ENCODE measurements at places on chromosomes 6 and 20.

DNA sequence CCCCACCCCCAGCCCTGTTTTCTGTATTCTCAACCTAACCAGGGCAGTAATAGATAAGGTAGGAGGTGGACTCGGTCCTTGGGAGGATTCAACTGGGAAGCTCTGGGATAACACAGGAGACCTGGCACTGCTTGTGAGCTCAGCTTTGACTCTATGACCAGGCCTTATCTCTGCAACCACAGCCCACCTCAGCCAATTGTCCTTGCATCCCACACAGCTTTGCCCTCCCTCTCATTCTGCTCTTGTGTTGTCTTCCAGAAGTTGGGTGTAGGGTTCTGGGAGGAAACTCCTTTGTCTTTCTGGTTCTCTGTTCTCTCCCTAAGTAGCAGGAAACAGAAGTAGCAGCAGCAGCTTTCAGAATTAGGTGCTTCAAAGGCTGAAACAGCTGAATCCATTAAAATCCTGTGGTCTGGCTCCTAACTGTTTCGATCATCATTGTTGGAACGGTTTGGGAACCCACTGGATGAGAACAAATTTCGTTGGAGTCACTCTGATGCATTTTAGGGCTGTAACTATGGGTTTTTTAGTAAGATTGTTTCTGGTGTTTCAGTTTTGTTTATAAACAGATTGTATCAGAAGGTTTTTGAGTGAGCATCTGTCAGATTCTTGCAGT, 32.4 kb upstream of the SNX9 start:
- H3K4me1 ChIP-seq = no peaks in the 10 kb centered on the region
- H3K27me3 ChIP-seq = no peaks in the 10 kb centered on the region
- no peak overlapping the region for H3K27ac ChIP-seq

GRCh38 chr20:13821876-13822275, 37.0 kb downstream of the NDUFAF5 start:
- DNase-seq = no peak
- no peaks in the 10 kb centered on the region for H3K27me3 ChIP-seq
- peaks cover 4% of the 10 kb centered on the region for H3K4me1 ChIP-seq
- no peak overlapping the region for H3K27ac ChIP-seq
- no peak overlapping the region for H3K4me3 ChIP-seq

DNA sequence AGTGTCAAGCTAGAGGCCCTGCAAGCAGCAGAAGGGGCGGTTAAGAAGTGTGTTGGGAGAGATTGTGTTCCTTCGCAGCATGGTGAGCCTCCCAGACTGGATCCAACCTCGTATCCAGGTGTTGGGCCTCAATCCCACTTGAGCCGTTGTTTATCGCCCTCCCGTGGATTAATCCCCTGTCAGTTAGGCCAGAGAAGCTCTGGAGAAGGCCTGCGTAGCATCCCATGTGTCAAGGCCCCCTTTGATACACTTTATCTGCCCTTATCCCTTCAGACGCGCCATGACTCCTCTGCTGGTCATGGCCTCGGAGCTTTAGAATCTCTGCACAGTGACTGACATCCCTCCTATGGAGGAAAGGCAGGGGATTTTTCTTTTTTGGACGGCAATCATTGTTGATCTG, 181.0 kb downstream of the ZFP64 start:
- H3K36me3 ChIP-seq = no peaks in the 10 kb centered on the region
- DNase-seq = no peak
- H3K4me3 ChIP-seq = no peak overlapping the region
- no peaks in the 10 kb centered on the region for H3K4me1 ChIP-seq
- H3K27ac ChIP-seq = no peak overlapping the region

- no peaks in the 10 kb centered on the region for H3K27me3 ChIP-seq
- no peaks in the 10 kb centered on the region for H3K36me3 ChIP-seq
- no peak for DNase-seq
- no peak overlapping the region for H3K4me3 ChIP-seq
- no peak overlapping the region for H3K27ac ChIP-seq
Observed at GRCh38 chr6:37516076-37516919, 16.6 kb upstream of the CCDC167 start.

GRCh38 chr6:47057830-47058540, 15.9 kb upstream of the ADGRF1 start:
- H3K27me3 ChIP-seq = no peaks in the 10 kb centered on the region
- no peaks in the 10 kb centered on the region for H3K36me3 ChIP-seq
- H3K4me3 ChIP-seq = no peak overlapping the region
- H3K27ac ChIP-seq = no peak overlapping the region

GRCh38 chr6:100376103-100376502, 88.6 kb downstream of the SIM1 start:
- no peaks in the 10 kb centered on the region for H3K36me3 ChIP-seq
- H3K27ac ChIP-seq = no peak overlapping the region
- H3K4me1 ChIP-seq = no peaks in the 10 kb centered on the region
- no peaks in the 10 kb centered on the region for H3K27me3 ChIP-seq

- H3K4me3 ChIP-seq = no peak overlapping the region
- no peak overlapping the region for H3K27ac ChIP-seq
- H3K36me3 ChIP-seq = no peaks in the 10 kb centered on the region
- DNase-seq = no peak
Observed at GRCh38 chr6:160048471-160048870, 73.1 kb upstream of the SLC22A1 start.

DNA sequence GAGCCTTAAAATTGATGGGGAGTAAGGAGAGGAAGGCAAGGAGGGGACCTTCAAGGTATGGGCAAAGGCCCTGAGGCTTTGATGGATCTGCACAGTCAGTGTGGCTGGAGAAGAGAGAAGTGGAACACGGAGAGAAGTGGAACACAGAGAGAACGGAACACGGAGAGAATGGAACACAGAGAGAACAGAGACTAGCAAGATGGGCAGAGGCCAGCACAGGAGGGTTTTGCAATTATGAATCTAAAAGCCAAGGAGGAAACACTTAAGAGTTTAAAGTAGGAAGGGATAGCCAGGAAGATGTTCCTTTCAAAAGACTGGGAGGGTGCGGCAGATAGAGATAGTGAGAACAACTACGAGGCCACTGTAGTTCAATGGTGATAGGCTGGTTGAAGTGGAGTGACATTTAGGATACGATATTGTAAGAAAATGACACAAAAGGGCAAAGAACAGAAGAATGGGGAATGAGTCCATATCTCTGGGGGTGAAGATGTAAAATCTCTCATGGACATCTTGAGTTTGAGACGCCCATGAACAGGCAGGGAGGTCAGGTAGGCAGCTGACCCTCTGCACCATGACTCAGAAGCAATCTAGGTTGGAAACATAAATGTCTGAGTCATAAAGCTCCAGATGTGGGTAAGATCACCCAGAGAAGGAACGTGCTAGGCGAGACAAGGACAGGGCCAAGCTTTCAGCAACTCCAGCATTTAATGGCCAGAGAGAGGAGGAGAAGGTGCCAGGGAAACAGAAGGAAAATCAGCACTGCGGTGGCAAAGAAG, 25.4 kb downstream of the ZMYND8 start:
- H3K27ac ChIP-seq = no peak overlapping the region
- H3K27me3 ChIP-seq = no peaks in the 10 kb centered on the region
- H3K36me3 ChIP-seq = peaks cover 45% of the 10 kb centered on the region
- H3K4me3 ChIP-seq = no peak overlapping the region

- DNase-seq = no peak
- H3K27me3 ChIP-seq = no peaks in the 10 kb centered on the region
- peaks cover 12% of the 10 kb centered on the region for H3K4me1 ChIP-seq
- H3K4me3 ChIP-seq = no peak overlapping the region
- H3K36me3 ChIP-seq = peaks cover 22% of the 10 kb centered on the region
Observed at GRCh38 chr6:6614096-6614982, 25.8 kb downstream of the LY86 start.

DNA sequence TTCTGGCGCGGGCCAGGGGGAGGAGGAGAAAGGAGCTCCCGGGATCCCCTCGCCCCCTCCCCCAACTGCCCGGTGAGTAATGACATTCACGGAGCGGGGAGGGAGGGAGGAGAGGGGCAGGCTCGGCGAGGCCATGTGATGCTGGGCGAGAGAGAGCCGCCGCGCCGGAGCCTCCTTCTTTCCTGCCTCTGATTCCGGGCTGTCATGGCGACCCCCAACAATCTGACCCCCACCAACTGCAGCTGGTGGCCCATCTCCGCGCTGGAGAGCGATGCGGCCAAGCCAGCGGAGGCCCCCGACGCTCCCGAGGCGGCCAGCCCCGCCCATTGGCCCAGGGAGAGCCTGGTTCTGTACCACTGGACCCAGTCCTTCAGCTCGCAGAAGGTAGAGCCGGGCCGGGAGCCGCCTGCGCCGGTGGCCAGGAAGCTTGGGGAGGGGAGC, at the start of gene GDAP1L1:
TSS of gene GDAP1L1 (plus strand) at position 178 of the 441 bp plus-strand sequence. CDS start at position 205, 27 bp downstream.
- no peaks in the 10 kb centered on the region for H3K27me3 ChIP-seq
- H3K27ac ChIP-seq = no peak within 1 kb of the TSS
- H3K4me1 ChIP-seq = no peaks in the 10 kb centered on the region
- no peak for DNase-seq
- H3K4me3 ChIP-seq = no peak within 1 kb of the TSS
- H3K36me3 ChIP-seq = no peaks in the 10 kb centered on the region

- no peak overlapping the region for H3K4me3 ChIP-seq
- H3K27ac ChIP-seq = no peak overlapping the region
- no peaks in the 10 kb centered on the region for H3K36me3 ChIP-seq
- H3K4me1 ChIP-seq = no peaks in the 10 kb centered on the region
- no peak for DNase-seq
Observed at GRCh38 chr6:160775792-160776580, 73.9 kb downstream of the PLG start.

DNA sequence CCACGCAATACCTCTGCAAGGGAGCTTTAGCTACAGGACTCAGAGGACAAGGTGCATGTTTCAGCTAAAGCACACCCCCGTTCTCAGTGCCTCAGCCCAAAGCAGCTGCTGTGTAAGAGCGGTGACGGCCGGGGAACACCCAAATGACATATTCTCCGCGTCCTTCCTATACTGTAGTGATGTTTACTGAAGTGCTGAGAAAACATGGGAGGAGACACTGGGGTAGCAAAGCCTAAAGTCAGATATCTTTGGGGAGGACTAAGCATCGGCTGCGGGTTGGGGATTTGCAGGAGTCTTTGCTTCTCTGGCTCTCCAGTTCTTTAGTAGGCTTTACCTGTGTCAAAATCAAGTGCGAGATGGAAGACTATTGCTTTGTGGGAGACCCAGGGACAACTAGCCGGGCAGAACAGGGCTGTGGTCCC, 1.7 kb downstream of the SLC22A23 start:
- no peak for DNase-seq
- H3K27ac ChIP-seq = no peak overlapping the region
- H3K4me1 ChIP-seq = no peaks in the 10 kb centered on the region
- no peak overlapping the region for H3K4me3 ChIP-seq

GRCh38 chr6:106315765-106316374, 9.7 kb downstream of the ATG5 start:
- H3K4me1 ChIP-seq = peaks cover 44% of the 10 kb centered on the region
- DNase-seq = no peak
- no peak overlapping the region for H3K4me3 ChIP-seq
- H3K27me3 ChIP-seq = no peaks in the 10 kb centered on the region

- no peaks in the 10 kb centered on the region for H3K4me1 ChIP-seq
- DNase-seq = no peak
- no peak overlapping the region for H3K27ac ChIP-seq
- H3K36me3 ChIP-seq = no peaks in the 10 kb centered on the region
- H3K4me3 ChIP-seq = no peak overlapping the region
Observed at GRCh38 chr6:165636402-165637048, 26.5 kb downstream of the PDE10A start.

DNA sequence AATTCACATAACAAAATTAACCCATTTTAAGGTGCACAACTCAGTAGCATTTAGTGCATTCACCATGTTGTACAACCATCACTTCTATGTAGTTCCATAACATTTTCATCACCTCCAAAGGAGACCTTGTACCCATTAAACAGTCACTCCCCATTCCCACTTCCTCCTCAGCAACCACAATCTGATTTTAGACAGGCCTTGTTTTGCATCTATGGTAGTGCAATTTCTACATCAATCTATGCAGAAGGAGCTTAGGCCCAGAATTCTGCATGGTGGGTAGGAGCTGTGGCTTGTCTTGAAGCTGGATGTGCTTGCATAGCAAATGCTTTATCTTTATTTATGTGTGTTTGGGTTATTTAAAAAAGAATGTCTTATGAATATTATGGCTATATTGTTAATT, 13.5 kb upstream of the HLA-DQA1 start:
- H3K4me1 ChIP-seq = peaks cover 74% of the 10 kb centered on the region
- H3K27me3 ChIP-seq = no peaks in the 10 kb centered on the region
- H3K4me3 ChIP-seq = peak overlapping the region; percentile 53
- peak overlapping the region; percentile 98 for H3K27ac ChIP-seq

DNA sequence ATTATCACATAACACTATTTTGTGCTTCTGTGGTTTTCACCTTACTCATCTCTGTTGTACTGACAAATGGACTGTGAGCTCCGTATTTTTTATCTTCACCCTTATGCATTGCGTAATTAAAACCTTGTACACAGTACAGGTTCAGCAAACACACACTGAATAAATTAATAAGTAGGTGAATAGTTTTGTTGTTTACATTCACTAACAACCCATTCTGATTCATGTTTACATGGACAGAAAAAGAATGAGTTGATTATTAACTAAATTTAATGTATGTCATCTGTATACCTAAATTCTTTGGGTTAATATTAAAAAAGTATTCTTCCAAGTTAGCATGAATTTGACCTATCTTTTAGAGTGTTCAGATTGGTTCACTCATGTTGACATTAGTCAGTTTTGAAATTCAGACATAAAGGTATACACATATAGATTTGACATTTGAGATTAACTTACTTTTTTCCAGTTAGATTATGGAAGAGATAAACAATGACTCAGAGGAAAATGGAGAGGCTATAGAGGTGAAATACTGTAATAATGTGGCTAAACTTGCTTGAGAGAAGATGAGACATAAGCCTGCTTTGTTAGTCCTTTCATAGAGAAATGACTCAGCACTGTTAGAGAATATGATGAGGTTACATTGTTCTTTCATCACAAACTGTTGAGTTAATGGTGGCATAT, 541.7 kb upstream of the FLRT3 start:
- H3K27me3 ChIP-seq = no peaks in the 10 kb centered on the region
- H3K4me1 ChIP-seq = no peaks in the 10 kb centered on the region
- DNase-seq = no peak
- no peak overlapping the region for H3K4me3 ChIP-seq
- no peak overlapping the region for H3K27ac ChIP-seq

- peaks cover 6% of the 10 kb centered on the region for H3K4me1 ChIP-seq
- no peak overlapping the region for H3K4me3 ChIP-seq
- no peak overlapping the region for H3K27ac ChIP-seq
Observed at GRCh38 chr6:2839195-2839981, 2.3 kb downstream of the SERPINB1 start.
